ENCODE measurements at places on chromosomes 12 and 14. TPM values are rescaled to one million over a fixed set of nuclear protein-coding genes. Genes with fewer than 3 reads are reported as not detected.

The OTOGL gene
- 1.7 TPM for total RNA-seq

The ATP23 gene
- 6.1 TPM for total RNA-seq

The LETMD1 gene
- total RNA-seq = 80.0 TPM

- no peak for DNase-seq
- H3K4me3 ChIP-seq = no peak overlapping the region
- H3K27me3 ChIP-seq = no peaks in the 10 kb centered on the region
- H3K4me1 ChIP-seq = no peaks in the 10 kb centered on the region
Observed at GRCh38 chr14:57498035-57498434, 4.4 kb upstream of the CCDC198 start.

- peaks cover 57% of the 10 kb centered on the region for H3K4me1 ChIP-seq
- no peak overlapping the region for H3K4me3 ChIP-seq
- no peaks in the 10 kb centered on the region for H3K27me3 ChIP-seq
- DNase-seq = no peak
- no peak overlapping the region for H3K27ac ChIP-seq
- H3K36me3 ChIP-seq = peaks cover 8% of the 10 kb centered on the region
Observed at GRCh38 chr12:112105891-112106290, 2.7 kb downstream of the NAA25 start.

DNA sequence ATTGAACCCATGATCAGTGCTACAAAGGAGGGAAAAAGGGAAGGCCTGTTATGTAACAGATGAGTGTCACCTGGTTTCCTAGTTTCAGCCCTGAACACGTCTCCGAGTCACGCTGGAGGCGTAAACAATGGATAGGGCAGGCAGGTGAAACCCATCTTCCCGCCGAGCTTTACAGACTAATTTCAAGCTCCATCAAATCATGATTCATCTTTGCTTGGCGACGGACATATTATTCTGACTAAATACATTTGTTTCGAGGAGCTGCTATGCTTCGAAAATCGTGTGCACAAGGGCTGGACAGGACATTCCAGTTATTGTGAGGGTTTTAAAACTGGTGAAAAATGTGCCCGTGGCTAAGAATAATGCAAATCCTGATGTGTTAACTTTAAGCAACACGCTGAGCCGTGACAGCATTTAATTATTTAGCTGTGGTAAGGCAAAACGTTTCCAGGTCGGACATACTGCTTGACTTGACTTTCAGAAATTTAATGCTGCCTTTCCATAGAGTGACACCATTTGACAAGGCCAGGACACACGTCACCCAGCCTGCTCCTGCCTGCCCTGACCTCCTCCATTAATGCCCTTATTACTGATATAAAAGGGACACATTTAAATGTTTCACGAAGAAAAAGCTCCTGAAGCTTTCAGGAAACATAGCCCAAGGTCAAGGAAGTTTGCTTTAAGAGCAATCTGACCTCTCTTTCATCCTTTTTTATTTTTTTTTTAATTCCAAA is 1203.5 kb upstream of the TMEM132C start:
- H3K27me3 ChIP-seq = no peaks in the 10 kb centered on the region
- no peak overlapping the region for H3K4me3 ChIP-seq
- DNase-seq = no peak

DNA sequence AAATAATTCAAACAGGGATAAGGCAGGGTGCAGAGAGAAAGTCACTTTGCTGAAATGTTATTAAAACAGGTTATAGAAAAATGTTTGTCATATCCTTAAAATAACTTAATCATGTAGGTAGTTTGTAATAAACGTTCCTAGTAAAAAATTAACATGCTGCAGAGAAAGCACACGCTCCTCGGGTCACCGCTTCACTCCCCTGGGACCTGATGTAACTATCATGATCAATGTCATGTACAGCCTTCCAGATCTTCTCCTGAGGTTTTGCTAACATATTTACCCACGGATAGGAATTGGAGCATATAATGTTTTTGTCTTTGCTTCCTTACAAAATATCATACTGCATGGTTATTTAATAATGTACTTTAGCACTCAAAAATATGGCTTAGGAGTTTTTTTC is 285.1 kb upstream of the TMEM132C start:
- H3K4me1 ChIP-seq = no peaks in the 10 kb centered on the region
- DNase-seq = no peak
- no peaks in the 10 kb centered on the region for H3K27me3 ChIP-seq
- no peak overlapping the region for H3K4me3 ChIP-seq

DNA sequence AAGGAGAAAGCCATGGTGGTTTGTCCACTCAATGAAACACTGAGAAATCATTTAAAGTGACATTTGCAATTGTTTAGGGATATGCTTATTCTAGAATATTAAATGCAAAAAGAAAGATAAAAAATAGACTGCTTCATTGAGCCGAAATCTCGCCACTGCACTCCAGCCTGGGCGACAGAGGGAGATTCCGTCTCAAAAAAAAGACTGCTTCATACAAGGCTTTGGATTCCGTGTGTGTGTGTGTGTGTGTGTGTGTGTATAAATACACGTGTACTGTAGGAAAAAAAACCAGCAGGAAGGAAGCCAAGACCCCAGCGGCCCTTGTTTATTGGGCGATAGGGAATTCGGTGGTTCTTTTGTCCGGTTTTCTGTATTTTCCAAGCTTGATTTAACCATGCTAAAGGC is 3.2 kb upstream of the ZNF839 start:
- H3K27ac ChIP-seq = peak overlapping the region; percentile 34
- peak; percentile 86 for DNase-seq
- H3K36me3 ChIP-seq = no peaks in the 10 kb centered on the region
- H3K4me1 ChIP-seq = peaks cover 47% of the 10 kb centered on the region
- no peaks in the 10 kb centered on the region for H3K27me3 ChIP-seq
- peak overlapping the region; percentile 54 for H3K4me3 ChIP-seq

DNA sequence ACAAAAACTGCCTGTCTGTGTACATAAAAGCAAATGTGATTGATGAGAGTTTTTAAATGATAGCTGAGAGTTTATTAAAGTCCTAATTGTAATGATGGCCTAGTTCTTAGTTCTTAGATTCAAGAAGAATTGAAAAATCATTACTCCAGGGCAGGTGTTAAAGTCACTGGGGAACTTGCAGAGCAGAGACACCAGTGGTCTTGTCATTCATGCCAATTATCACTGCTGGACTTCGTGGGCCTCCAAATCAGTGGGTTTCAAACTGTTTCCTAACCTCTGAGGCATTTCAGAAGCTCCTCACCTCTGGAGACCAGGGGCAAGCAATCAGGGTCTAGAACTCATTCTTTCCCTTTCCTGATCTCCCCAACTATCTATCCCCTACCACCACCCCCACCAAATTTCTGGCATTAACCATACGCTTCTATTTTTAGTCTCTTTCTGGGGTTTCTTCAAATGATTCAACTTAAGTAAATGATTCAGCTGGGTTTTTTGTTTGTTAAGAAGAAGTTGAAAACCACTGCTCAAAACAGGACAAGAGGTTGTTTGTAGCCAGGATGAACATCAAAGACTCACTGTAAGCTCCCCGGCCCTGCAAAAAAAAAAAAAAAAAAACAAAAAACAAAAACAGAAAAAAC is 80.1 kb downstream of the CEP83 start:
- H3K36me3 ChIP-seq = peaks cover 22% of the 10 kb centered on the region
- H3K27ac ChIP-seq = no peak overlapping the region
- no peaks in the 10 kb centered on the region for H3K4me1 ChIP-seq
- H3K27me3 ChIP-seq = no peaks in the 10 kb centered on the region

GRCh38 chr12:51391283-51392123 is at the start of gene GALNT6:
GALNT6 (minus strand) TSS chr12:51391406; CDS start chr12:51379781, 11,625 bp downstream.
- DNase-seq = peak; percentile 82
- H3K27me3 ChIP-seq = peaks cover 40% of the 10 kb centered on the region
- H3K36me3 ChIP-seq = no peaks in the 10 kb centered on the region
- peak within 1 kb of the TSS; percentile 87 for H3K27ac ChIP-seq
- peaks cover 37% of the 10 kb centered on the region for H3K4me1 ChIP-seq

DNA sequence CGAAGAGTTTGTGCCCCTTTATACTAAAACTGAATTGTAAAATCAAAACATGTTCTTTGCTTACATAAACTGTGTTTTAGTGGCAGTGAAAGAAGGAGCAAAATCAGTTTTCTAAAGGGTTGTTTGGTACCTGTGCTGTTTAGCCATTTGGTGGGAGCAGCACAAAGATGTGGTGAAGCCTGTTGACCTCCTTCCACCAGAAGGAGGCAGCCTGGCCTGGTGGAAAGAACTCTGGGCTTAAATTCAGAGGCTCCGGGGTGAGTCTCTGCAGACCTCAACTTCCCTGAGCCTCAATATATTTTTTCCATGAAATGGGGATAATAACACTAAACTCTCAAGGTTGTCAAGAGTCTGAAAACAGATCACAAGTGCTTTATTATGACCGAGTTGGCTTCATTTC is 502.5 kb downstream of the VRK1 start:
- no peak overlapping the region for H3K4me3 ChIP-seq
- H3K27ac ChIP-seq = no peak overlapping the region
- no peaks in the 10 kb centered on the region for H3K4me1 ChIP-seq
- H3K27me3 ChIP-seq = no peaks in the 10 kb centered on the region

GRCh38 chr12:100908501-100908900 is 113.9 kb downstream of the ANO4 start:
- H3K36me3 ChIP-seq = no peaks in the 10 kb centered on the region
- H3K4me1 ChIP-seq = no peaks in the 10 kb centered on the region
- H3K27ac ChIP-seq = no peak overlapping the region
- H3K4me3 ChIP-seq = no peak overlapping the region

GRCh38 chr14:84975241-84975902 is 554.6 kb upstream of the FLRT2 start:
- H3K4me1 ChIP-seq = no peaks in the 10 kb centered on the region
- H3K27me3 ChIP-seq = no peaks in the 10 kb centered on the region
- H3K27ac ChIP-seq = no peak overlapping the region
- no peak for DNase-seq

DNA sequence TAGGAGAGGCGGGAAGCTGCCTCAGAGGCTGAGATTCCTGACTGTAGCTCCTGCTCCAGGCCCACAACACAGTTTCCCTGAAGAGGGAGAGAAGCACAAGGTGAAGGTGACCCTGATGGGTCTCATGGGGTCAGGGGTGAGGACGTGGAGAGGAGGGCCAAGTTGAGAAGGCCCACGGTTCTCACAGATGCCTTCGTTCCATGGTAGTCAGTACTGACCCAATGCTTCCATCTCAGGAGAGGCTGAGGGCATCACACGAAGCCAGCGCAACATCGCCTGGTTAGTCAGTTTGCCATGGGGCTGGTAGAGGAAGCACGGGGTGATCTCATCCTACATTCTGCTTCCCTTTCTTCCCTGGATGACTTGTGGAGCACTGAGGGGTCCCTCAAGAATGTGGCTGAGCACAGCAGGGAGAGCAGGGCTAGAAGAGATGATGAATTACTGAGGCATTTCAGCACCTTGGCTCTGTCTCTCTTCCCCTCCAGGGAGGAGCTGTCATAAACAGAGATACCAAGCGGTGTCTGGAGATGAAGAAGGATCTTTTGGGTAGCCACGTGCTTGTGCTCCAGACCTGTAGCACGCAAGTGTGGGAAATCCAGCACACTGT is 51.9 kb downstream of the GALNT8 start:
- no peaks in the 10 kb centered on the region for H3K27me3 ChIP-seq
- no peak overlapping the region for H3K4me3 ChIP-seq
- no peaks in the 10 kb centered on the region for H3K4me1 ChIP-seq

DNA sequence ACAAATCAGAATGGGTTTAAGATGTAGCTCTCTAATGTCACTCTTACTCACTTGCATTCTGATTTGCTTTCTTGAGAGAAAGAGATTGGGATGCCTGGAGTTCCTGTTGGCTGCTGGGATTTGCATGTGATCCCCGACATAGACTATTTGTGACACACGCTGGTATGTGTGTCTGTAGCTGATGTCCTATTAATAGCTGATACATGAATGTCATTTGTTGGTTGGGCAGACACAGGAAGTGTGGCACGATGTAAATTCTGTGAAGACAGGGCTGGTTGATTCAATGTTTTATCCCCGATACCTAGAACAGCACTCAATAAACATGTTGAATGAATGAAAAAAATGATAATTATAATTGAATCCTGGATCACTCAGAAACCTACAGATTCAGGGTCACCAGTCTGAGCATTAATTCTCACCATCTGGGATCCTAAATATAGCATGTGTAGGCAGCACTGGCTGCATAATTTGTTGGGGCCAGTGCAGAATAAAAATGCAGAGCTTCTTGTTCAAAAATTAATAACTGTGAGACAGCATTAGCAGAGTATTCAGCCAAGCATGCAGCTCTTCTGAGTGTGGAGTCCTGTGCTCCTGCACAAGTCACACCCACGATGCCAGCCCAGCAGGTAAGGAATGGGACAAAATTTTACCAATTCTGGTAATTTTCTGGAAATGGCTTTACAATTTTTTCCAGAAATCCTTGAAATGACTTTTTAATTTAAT is 35.5 kb upstream of the SOCS2 start:
- no peaks in the 10 kb centered on the region for H3K27me3 ChIP-seq
- no peaks in the 10 kb centered on the region for H3K4me1 ChIP-seq
- no peak overlapping the region for H3K27ac ChIP-seq
